Adrenal gland (tissue), 19 donors: ENCODE measurements at places on chromosomes 16 and 17. TPM values are rescaled to one million over a fixed set of nuclear protein-coding genes. Genes with fewer than 3 reads are reported as not detected.
A peak's percentile ranks its signal among the peaks of the same experiment; 100 is the strongest.

- no peak for DNase-seq
Measured at GRCh38 chr17:10812674-10813073, 8.8 kb upstream of the TMEM238L start.

- no peak for DNase-seq
Measured at GRCh38 chr16:68711421-68712139, 25.5 kb upstream of the CDH1 start.

GRCh38 chr16:5590416-5590815 is 492.8 kb upstream of the EEF2KMT start:
- no peak for DNase-seq

GRCh38 chr16:9411426-9411825 is 320.0 kb downstream of the HAPSTR1 start:
- DNase-seq = no peak

GRCh38 chr17:41496803-41497484 is 7.2 kb upstream of the KRT36 start:
- peak; percentile 67 for DNase-seq

DNA sequence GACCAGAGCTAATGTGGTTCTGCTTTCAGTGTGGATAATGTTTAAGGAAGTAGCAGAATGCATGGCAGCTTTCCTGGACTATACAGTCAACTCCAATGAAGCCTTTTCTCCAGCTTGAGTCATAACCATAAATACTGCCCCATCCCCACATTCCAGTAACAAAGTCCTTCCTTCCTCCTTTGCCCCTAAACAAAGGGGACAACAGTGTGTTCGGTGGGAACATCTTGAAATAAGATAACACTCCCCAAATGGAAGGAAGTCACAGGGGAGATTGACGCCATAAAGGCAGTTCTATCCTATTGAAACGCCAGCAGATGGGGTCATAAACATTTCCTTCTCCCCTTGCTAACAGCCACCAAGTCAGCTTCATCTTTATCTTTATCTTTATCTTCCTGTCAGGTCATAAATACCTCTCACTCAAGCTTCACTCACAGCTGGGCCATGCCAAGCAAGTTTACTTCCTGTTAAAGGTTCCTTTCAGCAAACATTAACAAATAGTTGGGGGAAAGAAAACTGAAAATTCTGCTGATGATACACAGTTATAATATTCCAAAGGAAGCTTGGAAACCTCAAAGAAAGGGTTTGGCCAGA is 136.7 kb downstream of the SNX11 start:
- peak; percentile 13 for DNase-seq

The MMD gene
- total RNA-seq = 18.3 TPM

The FSCN2 gene
- total RNA-seq = 1.5 TPM

The IFI35 gene
- 71.7 TPM for total RNA-seq

The OR4D1 gene
- total RNA-seq = not detected
